Right renal pelvis (tissue), 4 donors: ENCODE measurements at places on chromosomes 6 and 20. TPM values are rescaled to one million over a fixed set of nuclear protein-coding genes. Genes with fewer than 3 reads are reported as not detected.
A peak's percentile ranks its signal among the peaks of the same experiment; 100 is the strongest.

- no peak for DNase-seq
Measured at GRCh38 chr6:156457601-156458000, 319.6 kb upstream of the ARID1B start.

- DNase-seq, result no peak
Measured at GRCh38 chr6:41190791-41191190, 10.2 kb downstream of the TREML2 start.

Gene NRSN1
- 0.43 TPM for polyA plus RNA-seq

- DNase-seq, result no peak
Measured at GRCh38 chr6:72495441-72495840, 126.4 kb upstream of the KCNQ5 start.

GRCh38 chr6:121823437-121823851, 388.0 kb downstream of the GJA1 start:
- DNase-seq, result no peak

GRCh38 chr6:104183816-104184435, 675.8 kb downstream of the HACE1 start:
- DNase-seq, result no peak

GRCh38 chr6:35181933-35182612, 31.7 kb upstream of the SCUBE3 start:
- DNase-seq, result no peak

DNA sequence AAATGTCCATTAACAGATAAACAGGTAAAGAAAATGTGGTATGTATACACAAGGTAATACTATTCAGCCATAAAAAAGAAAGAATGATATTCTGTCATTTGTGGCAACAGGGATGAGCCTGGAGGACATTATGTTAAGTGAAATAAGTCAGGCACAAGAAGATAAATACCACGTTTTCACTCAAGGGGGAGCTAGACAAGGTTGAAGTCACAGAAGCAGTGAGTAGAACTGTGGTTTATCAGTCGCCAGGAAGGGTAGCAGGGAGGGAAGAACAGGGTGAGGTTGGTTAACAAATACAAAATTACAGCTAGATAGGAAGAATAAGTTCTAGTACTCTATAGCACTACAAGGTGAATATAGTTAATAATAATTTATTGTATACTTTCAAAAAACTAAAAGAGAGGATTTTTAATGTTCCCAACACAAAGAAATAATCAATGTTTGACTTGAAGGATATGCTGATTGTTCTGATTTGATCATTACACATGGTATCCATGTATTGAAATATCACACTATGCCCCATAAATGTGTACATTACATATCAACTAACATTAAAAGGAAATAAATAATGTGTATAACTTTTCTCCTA, 21.1 kb downstream of the RTN4IP1 start:
- DNase-seq, result no peak

GRCh38 chr6:117381749-117382148, 44.0 kb downstream of the ROS1 start:
- no peak for DNase-seq

Gene DPPA5
- polyA plus RNA-seq, result not detected

Gene CD109
- polyA plus RNA-seq, result 12.7 TPM

Gene SMOC2
- polyA plus RNA-seq, result 35.5 TPM

- no peak for DNase-seq
Measured at GRCh38 chr6:133555685-133556084, 314.5 kb downstream of the EYA4 start.

DNA sequence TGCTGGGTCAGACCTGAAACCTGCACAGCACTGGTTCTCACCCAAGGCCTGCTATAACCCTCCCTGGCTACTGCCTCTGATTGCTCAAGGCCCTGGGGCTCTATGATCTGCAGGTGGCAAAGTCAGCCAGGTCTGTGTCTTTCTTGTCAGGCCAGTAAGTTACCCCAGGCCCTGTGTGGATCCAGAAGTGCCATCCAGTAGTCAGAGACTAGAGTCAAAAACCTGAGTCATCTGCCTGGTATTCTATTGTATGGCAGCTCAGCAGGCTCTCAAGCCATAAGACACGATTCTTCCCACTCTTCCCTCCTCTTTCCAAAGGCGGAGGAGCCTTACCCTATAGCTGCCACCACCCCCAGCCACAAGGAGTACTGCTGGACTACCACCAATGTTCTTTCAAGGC, 593.0 kb downstream of the FRK start:
- no peak for DNase-seq

GRCh38 chr6:55666606-55667225, 87.7 kb upstream of the HMGCLL1 start:
- no peak for DNase-seq

- DNase-seq, result no peak
Measured at GRCh38 chr20:53316206-53316937, 277.3 kb downstream of the ZNF217 start.

DNA sequence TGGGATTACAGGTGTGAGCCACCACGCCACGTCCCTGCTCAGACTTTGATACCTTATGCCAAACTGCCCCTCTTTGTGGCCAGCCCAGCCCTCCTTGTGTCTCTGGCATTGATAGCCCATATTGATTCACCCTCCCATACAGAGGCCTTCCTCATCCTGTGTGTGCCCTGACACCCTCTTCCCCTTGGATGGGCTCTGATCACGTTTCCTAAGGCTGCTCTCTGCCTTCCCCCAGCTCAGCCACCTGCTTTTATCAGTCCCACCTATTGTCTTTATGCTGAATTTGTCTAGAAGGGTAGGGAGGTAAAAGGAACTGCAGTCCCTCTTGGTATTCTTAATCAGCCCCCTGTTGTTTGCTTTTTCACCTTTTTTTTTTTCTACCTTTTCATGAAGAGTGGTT, 95.9 kb downstream of the CDKAL1 start:
- no peak for DNase-seq

Gene MCCD1
- 14.9 TPM for polyA plus RNA-seq

Gene BPIFB2
- polyA plus RNA-seq, result not detected

Gene GCLC
- polyA plus RNA-seq, result 21.1 TPM

- DNase-seq, result no peak
Measured at GRCh38 chr20:24439737-24440387, 29.6 kb upstream of the SYNDIG1 start.

DNA sequence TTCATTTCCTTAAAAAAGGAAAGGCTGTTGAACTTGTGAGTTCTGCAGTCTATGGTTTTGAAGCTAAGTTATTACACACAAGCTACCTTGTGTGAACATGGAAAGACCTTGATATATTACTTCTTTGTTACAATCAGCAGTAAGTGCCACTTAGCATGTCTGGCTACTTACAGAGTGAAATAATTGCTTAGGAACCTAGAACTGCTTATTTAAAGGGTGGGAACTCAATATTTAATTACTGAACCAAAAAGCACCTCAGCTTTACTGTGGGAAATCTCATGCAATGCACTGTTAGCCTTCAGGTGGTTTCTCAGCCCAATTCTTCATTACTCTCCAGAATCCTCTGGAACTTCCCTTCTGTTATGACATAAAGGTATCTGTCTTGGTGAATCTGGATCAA, 17.9 kb downstream of the PERP start:
- no peak for DNase-seq

GRCh38 chr6:114000069-114000468, 29.1 kb upstream of the HDAC2 start:
- DNase-seq, result no peak

GRCh38 chr6:130322673-130323268, 43.0 kb upstream of the TMEM200A start:
- DNase-seq, result peak; percentile 37

Gene PTCRA
- polyA plus RNA-seq, result not detected

Gene FAM229B
- polyA plus RNA-seq, result 45.7 TPM

DNA sequence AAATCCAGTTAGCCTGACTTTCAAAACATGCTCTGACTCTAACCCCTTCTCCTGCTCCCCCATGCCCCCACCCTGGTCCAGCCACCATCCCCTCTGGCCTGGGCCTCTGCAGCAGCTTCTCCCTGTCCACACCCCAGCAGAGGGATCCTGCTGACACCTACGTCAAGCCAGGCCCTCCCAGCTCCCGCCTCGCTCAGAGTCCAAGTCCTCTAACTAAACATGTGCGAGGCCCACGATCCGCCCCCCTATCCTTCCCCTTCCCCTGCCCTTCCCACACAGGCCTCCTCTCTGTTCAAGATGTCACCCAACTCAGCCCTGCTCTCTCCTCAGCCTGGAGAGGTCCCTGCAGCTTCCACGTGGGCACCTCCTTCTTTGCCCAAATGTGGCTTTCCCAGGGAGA, 33.7 kb downstream of the NFATC2 start:
- DNase-seq, result no peak

Gene RPS18
- 2,987 TPM for polyA plus RNA-seq

Gene INSM1
- not detected for polyA plus RNA-seq

GRCh38 chr6:115618256-115618655, 442.4 kb downstream of the FRK start:
- DNase-seq, result no peak

DNA sequence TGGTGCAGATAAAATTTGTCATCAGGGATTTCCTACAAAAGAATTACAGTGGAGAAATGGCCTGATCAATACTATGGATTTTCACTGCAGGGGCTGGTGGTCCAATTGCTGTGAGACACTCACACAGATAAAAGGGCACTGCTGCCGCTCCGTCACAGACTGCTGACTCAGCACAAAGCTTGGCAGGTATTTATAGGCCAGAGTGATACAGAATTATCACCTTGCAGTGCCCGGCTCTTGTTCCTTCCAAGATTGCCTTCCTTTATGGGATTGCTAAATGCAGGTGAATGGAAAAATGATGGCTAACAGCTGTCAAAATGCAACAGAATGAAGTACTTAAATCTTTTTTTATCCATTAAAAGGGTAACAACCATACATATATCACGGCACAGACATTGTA, 247.8 kb upstream of the ZFP64 start:
- no peak for DNase-seq

DNA sequence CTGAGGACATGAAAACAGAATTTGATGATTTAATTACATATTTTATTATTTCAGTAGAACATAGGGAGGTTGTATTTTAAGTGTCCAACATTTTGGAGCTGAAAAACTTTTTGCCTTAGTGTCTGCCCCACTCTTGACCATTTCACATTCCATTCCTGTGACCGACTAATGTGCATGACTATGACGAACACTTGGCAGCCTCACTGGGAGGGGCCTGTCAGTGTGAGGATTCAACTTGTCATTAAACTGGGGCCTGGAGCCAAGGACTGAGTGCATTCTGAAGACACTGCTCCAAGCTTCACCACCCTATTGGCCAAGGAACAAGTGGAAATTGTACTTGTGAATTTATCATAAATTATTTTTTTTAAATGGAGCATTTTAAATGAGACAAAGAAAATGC, 661.3 kb downstream of the BCKDHB start:
- no peak for DNase-seq

DNA sequence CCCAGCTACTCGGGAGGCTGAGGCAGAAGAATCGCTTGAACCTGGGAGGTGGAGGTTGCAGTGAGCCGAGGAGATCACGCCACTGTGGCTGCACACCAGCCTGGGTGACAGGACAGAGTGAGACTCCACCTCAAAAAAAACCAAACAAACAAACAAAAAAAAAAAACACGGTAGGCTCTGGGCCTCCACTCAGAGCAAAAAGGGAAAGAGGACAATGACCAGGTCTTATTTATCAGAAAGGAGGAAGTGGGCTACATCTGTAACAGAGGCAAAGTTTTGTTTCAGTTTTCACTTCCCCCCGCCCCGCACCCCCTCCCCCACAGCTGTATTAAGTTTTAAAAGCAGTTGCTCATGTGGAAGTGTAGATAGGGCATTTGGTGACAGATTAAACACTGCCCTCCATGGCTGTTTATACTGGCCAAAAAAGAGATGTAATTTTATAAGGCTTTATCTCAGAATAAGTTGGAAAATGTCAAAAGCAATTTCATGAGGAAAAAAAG, 114.6 kb downstream of the RCAN2 start:
- no peak for DNase-seq

DNA sequence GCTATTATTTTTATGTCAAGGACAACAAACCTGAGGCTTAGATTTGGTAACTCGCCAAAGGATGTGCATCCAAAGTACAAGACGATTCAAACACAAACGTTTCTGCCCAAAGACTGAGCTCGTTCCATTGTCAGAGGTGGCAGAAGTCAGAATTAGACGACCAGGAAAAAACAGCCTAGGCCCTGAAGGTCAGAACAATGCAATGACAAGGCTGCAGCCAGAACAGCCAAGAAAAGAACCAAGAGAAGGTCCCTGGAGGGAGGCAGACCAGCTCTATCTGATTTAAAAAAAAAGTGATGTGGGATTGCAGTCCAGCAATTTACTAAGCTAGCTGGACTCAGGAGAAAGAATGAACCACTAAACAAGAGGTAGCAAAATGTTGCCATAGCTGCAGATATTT, 54.2 kb downstream of the NCOA7 start:
- no peak for DNase-seq

Gene KCNG1
- 6.8 TPM for polyA plus RNA-seq

GRCh38 chr20:63154395-63154794, 61.5 kb downstream of the YTHDF1 start:
- no peak for DNase-seq

Gene POFUT1
- polyA plus RNA-seq, result 46.6 TPM

DNA sequence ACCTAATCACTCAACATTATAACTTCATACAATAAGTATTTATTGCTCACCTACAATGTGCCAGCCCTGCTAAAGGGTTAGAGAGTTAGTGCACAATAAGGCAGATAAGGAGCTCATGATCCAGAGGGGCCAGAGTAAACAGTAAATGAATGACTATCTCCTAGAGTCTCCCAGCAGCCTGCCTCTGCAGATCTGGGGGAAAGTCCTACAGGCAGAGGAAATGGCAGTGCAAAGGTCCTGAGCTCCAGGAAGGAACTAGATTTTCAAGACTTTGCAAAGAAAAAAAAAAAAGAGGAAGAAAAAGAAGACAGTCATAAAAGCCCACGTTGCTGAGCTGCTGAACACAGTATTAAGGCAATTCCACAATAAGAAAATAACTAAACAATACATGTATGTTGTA, 160.1 kb downstream of the SIM1 start:
- DNase-seq, result no peak

Gene MEI4
- 1.6 TPM for polyA plus RNA-seq

- DNase-seq, result no peak
Measured at GRCh38 chr6:9523462-9523861, 891.4 kb downstream of the TFAP2A start.

- no peak for DNase-seq
Measured at GRCh38 chr20:48404598-48404997, 423.2 kb downstream of the PREX1 start.

Gene OPN5
- polyA plus RNA-seq, result 0.61 TPM

Gene C20orf144
- 0.22 TPM for polyA plus RNA-seq
